Effector memory CD8-positive, alpha-beta T cell (primary cell): ENCODE measurements at places on chromosomes 4 and X.

DNA sequence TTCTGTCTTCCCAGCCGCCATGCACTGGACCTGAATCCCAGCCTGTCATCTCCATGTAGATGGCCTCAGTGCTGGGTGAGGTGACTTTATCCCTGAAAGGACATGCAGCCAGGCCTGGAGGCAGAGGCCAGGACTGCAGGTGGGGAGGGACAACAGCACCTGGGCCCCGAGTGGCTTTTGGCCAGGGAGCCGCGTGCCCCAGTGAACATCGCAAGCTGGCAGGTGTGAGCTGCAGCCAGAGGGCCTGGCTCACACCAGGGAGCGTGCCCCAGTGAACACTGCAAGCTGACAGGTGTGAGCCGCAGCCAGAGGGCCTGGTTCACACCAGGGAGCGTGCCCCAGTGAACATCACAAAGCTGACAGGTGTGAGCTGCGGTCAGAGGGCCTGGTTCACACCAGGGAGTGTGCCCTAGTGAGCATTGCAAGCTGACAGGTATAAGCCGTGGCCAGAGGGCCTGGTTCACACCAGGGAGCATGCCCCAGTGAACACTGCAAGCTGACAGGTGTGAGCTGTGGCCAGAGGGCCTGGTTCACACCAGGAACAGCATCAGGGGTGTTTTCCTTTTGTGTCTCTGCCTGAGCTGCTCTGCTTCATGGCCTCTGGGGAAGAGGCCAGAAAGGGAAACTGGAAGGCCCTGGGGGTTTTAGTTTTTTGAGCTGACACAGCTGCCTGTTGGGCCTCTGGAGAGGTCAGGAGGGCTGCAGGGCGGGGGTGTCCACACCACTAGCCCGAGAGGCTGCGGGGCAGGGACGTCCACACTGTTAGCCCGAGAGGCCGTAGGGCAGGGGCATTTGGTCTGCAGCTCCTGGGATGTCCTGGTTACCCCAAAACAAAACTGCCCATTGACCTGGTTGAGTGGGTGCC is 22.7 kb upstream of the PSAPL1 start:
- DNase-seq, result no peak

DNA sequence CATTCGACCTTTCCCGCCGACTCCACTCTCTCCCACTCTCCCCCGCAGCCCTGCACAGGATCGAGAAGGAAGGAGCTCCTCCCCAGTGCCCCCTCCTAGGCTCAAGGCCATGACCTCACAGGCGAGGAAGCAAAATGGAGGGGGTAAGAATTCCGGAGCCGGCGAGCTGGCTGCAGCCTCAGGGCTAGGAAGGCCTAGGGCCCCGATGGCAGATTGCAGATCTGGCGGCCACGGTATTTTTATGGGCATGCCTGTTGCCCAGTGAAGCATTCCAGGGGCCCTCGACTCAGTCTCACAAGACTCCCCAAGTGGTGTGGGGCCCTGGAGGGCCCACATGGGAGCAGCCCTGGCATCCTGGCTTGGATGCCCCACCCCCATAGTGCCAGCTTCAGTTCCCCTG is 942 bp upstream of the L1CAM start:
- no peak for DNase-seq

DNA sequence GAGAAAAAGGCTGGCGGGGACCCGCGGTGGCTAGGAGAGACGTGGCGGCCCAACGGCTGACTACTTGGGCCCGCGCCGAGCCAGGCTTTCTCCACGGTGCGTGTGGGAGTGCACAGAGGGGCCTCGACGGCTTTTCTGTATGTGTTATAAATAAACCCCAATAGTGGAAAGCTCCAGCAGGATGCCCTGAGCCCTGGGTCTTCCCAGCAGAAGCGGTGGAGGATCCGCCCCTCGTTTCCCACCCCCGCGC is 268 bp upstream of the PRRG1 start:
- no peak for DNase-seq

DNA sequence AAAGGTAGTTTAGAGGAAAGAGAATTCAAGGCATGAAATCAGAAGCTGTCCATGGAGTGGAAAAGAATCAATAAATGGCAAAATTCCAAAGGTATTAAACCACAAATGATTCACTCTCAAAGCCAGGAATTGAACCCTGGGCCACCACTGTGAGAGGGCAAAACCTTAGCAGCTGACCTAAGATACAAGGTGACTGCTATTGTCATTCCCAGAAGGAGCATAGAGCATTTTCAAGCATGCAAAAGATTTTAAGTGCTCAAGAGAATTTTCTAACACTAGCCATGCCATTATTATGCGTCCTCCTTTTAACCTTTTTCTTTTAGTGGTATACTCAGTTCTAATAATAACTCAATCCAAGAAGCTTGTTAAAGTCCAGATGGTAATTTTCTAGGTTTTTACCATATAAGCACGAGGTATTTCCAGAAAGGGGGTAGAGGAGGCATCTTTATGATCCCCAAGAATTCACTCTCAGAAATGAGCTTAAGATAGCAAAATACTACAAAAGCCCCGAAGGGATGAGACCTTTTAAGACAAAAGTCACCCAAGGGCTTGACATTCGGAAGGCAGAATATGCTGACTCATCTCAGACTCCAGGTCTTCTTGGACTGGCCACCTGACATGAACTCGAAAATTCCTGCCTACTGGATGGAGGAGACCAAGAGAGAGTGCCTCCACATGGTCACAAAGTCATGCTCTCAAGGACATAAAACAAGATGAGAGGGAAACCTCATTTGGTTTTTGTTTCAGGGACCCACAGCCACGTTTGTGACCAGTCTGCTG is 13.8 kb upstream of the PAGE5 start:
- DNase-seq, result no peak

GRCh38 chrX:34072906-34073305 is 59.2 kb downstream of the FAM47A start:
- DNase-seq, result no peak

DNA sequence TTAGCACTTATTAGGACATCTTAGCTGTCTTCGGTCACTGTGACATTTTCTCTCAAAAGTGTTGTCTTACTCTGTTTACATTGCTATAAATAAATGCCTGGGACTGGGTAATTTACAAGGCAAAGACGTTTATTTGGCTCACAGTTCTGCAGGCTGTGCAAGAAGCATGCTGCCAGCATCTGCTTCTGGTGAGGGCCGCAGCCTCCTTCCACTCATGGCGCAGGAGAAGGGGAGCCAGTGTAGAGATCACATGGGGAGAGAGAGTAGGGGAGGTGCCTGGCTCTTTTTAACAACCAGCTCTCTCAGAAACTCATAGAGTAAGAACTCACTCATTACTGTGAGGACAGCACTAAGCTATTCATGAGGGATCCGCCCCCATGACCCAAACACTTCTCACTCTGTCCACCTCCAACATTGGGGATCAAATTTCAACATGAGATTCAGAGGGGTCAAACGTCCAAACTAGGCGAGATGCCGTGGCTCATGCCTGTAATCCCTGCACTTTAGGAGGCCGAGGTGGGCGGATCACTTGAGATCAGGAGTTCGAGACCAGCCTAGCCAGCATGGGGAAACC is 43.5 kb upstream of the HERC6 start:
- DNase-seq, result no peak

GRCh38 chrX:95071052-95071451 is 1397.0 kb downstream of the FAM133A start:
- DNase-seq, result no peak

- DNase-seq, result no peak
Measured at GRCh38 chr4:23900636-23901035, 10.8 kb upstream of the PPARGC1A start.

GRCh38 chr4:6278801-6279197 is 9.1 kb downstream of the WFS1 start:
- DNase-seq, result no peak

GRCh38 chr4:70288651-70289050 is 46.1 kb upstream of the CABS1 start:
- DNase-seq, result no peak

GRCh38 chr4:153333874-153334273 is 10.6 kb upstream of the MND1 start:
- DNase-seq, result no peak

DNA sequence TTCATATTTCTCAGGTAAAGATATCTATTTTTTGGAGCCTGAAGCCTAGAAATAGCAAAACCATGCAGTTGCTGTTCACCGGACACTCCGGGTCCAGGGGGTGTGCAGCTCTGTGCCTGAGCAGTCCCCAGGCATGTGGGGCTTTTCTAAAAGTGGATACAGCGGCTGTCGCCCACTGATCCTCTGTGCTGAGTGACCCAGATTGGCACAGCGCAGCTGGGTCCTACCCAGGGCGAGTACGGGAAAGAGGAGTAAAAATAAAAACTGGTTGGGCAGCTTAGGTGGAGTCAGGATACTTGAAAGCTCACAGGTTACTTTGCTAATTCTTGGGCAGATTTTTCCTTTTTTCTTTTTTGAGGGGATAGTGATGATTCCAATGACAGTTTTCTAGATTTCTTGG is 118.8 kb downstream of the UCHL1 start:
- no peak for DNase-seq

DNA sequence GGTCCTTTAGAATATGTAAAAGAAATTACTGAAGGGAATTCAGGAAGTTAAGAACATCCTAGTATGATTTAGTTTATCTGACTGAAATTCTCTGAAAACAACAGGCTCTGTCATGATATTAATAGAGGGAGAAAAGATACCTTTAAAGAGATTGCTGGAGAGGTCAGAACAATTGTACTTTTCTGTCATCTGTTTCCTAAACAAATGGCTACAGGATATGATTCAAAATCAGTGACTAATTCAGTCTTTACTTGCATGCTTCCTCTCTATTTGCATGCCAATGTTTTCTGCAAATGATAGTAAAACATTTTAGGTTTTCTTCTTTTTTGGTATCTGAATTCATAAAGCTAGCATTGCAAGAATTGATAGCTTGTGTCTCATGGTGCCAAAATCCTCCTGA is 616.7 kb upstream of the PCDH7 start:
- DNase-seq, result no peak

DNA sequence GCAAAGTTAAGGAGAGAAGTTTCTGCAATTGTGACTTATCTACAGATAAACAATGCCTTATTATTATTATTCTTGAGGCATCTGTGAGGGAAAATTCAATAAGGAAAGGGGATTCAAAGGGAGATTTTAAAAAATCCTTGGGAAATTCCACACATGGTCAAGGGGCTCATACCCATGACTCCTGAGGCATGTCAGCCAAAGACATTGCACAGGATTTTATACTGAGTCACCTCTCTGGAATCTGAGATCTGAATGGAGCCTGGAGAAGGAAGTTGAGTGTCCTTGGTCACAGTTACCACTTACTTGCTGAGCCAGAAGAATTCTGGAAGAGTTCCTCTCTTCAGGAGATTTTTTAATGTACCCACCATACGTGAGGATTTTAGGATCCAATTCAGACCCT is 14.4 kb upstream of the CXCL8 start:
- DNase-seq, result no peak

DNA sequence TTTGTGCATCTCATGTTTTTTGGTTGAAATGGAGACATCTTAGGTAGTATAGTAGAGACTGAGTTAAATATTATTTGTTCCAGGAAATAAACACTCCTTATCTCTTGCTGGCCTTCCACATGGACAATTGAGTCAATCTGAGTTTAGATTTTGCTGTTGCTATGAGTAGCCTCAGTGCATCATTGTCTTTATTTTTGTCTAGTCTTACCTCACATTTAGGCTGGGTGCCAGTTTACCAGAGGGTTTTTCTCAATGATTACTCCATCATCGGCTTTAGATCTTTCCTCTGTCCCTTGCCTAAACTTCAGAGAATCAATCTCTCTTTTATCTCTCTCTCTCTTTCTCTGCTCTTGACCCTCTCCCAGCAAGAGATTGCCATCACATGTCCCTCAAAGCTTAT is 73.6 kb downstream of the GABRB1 start:
- DNase-seq, result no peak

- DNase-seq, result no peak
Measured at GRCh38 chrX:105017641-105018040, 202.9 kb downstream of the TEX13A start.

DNA sequence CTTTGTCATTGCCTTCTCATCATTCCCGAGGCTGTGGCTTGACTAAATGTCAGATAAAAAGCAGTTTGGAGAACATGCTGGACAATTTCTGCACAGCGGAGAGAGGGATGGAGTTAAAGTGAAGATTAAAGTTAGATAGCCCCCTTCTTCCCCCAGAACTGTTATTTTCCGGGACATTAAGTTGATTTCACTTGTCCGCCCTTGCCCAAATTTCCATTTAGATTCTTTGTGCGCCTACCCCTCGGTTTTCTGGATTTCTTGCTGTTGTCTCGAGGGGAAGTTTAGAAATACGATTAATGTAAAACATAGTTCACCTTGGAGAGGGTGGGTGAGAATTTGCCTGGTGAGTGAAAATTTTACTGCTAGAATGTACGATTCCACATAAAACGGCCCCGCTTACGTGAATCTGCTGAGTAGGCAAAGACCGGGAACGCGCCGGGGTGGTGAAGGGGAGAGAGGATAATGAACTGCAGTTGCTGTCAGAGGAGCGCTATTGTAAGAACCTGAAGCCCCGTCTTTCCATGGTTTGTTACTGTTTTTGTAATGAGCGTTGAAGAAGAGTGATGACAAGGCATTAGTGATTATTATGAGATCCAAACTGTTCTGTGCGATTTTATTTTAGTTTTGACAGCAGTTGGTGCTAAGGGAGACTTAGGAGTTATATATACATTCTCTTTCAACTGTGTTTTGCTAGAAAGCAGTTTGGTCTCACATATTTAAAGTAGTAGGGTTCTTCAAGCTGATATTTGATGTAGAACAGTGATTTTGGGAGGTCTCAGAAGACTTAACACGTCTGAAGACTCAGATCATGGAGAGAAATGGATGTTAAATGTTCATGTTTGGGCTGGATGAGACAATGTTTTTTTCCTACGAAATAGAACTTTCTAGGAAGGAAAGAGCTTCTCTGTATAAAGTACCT is 73.0 kb downstream of the AFF1 start:
- DNase-seq, result no peak

DNA sequence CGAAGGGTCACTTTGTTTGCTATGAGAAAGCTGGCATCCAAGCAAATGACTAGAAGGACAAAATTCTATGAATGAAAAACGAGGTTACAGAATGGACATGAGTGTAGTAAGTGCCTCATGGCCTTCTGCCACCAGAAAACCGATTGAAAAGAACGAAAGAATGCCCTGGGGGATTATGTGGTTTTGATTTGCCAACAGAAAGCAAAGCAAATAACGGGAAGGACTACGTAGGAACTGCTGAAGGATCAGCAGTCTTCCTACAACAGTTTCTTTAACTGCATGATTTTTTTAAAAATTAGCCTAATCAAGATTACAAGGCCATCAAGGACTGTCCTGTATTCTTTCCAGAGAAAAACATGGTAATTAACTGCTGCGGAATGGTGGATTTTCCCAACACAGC is 50.6 kb downstream of the NRK start:
- DNase-seq, result no peak

GRCh38 chr4:87103691-87104187 is 116.7 kb downstream of the KLHL8 start:
- DNase-seq, result no peak
